Left forelimb (tissue), 1 donor: ENCODE measurements at places on chromosomes 5 and 9.

DNA sequence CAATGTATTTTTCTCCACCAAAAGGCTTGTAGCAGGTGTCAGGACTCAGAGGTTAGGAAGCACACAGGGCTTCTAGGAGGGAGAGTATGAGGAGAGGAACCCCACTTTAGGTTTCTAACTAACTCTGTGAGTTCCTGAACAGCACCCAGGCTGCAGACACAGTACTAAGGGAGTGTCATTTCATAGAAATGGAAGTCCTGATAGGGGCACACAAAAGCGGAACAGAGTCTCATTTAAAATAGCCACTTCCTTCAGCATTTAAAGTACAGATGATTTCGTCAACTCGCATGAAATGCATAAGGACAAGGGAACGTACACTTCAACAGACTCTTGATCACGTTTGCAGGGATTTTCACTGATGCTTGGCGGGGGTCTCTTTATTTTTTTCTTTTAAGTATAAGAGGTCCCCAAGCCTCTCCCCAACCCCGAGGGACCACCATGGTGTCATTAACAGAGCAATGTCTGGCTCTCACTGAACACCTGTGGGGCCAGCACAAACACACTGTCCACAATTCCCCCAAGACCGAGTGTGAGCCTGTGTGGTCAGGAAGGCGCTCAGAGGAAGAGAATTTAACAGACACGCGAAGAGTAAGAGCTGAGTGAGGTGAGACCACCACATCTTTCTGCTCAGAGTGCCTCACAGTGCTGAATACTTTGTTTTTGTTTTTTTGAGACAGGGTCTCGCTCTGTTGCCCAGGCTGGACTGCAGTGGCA, 82.3 kb downstream of the SECISBP2 start:
- DNase-seq = no peak

DNA sequence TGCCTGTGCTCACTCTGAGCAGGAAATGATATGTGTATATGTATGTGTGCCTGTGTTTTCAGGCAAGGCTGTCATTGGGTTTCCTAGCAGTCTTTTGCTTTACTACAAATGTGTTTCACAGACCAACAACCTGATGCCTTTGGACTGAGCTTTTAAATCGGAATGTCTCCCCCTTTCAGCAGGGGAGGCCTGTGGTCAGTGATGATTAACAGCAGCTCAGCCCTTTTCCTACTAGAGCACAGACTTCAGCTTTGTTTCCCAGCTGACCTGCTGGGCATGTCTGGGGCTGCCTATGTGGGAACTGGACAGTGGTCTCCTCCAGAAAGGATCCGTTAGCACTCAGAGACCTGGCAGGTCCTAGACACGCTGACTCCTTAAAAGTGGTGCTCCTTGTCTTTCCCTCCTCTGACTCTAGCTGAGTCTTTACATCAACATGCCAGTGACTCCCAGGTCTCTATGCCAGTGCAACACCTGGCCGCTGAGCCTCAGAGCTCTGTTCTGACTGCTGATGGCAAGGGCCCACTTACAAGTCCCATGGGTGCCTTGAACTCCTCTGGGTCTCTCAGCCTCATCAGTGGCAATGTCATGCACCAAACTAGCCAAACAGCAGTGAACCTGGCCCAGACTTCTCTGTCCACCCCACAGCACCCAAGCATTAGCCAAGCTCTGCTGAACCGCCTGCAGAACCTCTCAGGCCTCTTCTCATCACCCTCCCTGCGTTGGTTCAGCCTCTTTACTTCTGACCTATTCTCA, 7.7 kb downstream of the MACROH2A1 start:
- DNase-seq = no peak

DNA sequence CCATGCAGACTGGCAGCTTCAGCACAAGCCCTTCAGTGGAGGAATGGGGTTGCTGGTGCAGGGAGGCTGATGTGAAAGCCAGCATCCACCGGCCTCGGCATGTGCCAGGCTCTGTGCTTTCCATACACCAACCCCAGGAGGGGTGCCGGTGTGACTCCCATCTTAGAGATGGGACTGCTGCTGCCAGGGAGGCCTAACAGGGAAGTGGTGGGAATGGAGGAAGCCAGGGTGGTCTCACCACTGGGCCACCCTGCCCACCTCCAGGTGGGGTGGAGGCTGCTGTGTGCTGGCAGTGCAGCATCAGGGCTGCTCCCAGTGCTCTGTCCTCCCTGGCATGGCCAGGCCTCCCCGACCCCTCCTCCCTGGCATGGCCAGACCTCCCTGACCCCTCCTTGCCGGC, 32.8 kb upstream of the PITX1 start:
- DNase-seq = no peak

GRCh38 chr9:98332405-98332831, 77.0 kb upstream of the TBC1D2 start:
- no peak for DNase-seq

GRCh38 chr5:68367287-68367686, 151.7 kb downstream of the PIK3R1 start:
- no peak for DNase-seq

DNA sequence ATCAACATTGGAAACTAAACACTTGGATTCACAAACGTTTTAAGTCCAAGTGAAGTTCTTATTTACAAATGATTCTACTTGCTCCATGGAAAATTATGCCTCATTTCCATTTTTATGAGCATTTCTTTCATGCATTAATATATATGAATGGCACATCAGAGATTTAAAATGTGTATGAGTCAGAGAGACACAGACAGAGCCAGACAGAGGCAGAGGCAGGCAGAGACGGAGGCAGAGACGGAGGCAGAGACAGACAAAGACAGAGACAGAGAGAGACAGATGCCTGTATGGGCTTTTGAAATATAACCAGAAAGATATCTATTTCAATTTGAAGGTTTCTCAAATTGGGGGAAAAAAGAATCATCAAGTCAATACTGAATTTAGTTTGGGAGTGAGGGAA, 649.0 kb downstream of the PTPRD start:
- no peak for DNase-seq
